ENCODE measurements at places on chromosomes 16 and 17.

DNA sequence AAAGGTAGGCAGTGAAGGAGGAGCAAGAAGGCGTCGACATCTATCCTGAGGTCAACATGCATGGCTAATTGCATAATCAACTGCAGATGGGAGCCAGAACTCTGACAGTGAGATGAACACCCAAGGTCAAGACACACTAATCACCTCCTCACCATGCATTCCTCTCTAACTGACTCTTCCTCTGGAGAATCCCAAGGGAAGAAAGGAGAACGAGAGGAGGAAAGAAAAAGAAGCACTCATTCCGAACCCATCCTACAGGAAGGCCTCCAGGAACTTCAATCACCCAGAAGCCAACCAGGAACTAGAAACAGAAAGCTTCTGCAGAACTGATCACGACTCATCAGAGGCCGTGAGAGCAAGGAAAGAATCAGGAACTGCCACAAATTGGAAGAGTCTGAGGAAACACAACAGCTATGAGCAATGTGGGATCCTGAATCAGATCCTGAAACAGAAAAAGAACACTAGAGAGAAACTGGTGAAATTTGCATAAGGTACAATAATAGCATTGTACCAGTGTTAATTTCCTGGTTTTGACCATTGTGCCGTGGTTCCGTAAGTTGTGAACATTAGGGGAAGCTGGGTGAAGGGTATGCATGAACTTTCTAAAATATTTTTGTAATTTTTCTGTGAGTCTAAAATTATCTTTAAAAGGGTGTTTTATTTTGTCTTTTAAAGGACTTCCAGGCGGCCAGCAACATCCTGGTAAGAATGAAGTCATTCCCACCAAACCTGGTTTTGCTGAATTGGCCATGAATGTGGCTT, 10.0 kb upstream of the BEAN1 start:
- peak; percentile 57 for DNase-seq

DNA sequence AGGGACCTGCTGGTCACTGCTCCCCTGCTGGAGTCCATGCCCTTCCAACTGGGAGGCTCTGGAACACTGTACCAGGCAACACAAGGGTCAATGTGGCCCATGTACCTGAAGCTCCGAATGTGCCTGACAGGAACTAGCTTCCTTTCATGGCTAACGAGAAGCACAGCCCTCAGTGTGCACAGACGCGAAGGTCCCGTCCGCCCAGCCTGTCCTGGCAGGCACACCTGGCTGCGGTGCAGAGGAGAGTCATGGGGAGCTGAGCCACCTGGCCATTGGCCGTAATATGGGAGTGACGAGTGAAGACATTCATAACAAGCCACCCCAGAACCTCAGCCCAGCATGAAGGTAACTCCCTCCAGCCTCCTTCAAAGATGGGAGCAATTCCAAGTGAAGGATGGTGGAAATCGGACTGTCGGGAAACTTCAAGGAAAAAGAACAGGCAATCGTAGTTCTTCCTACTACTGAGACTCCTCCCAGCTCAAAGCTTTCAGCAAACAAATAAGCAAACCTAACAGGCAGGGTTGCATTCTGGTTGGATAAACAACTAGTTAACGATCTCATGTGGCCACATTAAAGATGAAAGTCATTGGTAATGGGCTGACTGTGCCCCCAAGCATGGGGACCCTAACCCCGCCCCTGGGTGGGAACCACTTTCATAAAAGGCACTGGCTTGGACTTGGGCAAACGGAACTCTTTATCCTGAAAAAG, 13.2 kb downstream of the TMEM11 start:
- no peak for DNase-seq

DNA sequence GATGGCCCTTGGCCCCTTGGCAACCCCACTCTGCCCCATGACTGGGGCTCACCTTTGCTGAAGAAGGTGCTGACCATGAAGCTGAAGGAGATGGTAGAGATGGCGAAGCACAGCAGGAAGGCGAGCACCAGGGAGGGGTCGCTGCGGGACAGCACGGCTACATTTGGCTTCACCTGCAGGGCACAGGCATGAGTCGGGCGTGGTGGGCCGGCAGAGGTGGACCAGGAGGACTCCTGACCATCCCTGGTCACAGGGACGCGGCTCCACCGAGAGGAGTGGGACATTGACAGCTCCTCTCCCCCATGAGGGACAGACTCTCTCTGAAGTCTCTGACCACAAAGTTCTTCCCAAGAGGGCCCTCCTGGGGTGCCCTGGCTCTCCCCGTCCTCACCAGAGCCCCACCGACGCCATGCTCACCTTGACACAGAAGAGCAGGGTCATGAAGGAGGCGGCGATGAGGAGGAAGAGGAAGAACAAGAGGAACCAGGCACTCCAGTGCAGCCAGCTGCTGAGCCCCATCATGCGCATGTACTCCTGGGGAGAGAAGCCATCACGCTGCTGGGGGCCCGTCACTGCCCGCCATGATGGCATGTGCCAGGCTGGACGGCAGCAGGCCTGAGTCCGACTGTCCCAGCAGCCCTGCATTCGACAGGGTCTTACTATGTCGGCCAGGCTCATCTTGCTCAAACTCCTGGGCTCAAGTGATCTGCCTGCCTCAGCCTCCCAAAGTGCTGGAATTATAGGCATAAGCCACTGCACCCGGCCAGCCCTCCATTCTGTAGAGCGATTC, 23.1 kb downstream of the ABCA3 start:
- no peak for DNase-seq

GRCh38 chr16:56848955-56849689, 15.9 kb upstream of the SLC12A3 start:
- peak; percentile 47 for DNase-seq

GRCh38 chr17:64491034-64491860, 5.6 kb downstream of the POLG2 start:
- no peak for DNase-seq

- no peak for DNase-seq
Measured at GRCh38 chr16:46573008-46573833, 48.0 kb downstream of the SHCBP1 start.

GRCh38 chr17:50721194-50722010, 2.0 kb downstream of the LUC7L3 start:
- DNase-seq, result no peak

- no peak for DNase-seq
Measured at GRCh38 chr16:67853670-67854069, 6.2 kb upstream of the CENPT start.

DNA sequence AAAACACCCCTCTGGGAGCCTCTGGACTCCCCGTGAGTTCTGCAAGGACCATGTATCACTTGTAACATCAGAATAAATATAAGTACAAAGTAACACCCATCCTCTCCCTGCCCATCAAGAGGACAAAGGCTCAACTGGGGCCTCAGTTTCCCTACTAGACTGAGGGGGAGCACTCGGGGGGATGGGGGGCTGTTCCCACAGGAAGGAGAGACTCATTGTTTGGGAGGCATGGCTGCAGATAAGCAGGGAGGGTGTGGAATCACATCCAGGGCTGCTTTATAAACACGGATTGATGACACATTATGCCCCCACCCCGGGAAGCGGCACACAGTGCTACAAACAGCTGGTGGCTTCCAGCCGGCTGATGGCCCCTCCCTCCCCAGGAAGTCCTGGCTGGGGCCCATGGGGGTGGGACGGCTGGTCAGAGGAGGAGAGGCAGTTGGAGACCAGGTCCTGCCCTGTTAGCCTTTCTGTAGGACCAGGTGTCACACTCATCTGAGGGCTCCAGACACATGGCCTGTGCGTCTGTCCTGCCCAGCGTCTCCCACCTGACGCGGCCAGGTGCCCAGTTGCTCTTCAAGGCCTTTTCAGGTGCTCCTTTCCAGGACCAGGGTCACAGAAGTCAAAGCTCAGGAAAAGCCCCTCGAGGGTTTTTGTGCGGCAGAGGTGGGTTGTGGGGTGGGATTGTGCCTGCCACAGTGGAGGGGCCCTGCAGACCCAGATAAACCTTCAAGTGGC, 1.3 kb upstream of the MPG start:
- DNase-seq, result peak; percentile 37

DNA sequence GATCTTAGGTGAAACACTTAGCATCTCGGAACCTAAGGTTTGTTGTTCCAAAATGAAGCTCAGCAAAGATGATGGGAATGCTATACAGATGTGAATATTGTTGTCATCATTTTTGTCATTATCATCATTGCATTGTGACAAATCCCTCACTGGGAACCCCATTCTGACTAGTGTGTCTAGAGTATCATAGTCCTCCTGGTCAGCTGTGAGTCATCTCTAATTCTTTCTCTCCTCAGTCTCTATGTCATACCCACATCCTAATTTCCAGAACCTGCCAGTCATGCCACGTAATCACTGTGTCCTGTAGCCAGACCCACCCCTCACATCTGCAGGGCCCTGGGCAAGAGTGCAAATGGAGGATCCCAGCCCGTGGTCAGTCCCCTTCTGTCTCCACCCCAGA, 60.5 kb upstream of the CLEC3A start:
- DNase-seq, result no peak

DNA sequence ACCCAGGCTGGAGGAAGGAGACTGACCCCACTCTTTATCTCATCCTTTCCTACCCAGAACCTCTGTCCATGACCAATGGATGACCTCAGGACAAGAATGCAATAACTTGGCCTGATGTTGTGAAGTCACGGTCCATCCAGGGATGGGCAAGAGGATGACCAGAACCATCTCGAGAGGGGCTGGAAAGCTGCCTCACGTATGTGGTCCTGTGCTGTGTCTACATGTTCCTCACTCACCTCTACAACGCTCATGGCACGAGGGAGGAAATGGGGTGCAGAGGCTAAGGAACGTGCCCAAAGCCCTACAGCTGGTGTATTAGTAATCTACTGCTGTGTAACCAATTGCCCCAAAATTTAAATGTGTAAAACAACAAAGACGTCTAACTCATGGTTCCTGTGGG, 7.3 kb upstream of the KCTD5 start:
- no peak for DNase-seq

DNA sequence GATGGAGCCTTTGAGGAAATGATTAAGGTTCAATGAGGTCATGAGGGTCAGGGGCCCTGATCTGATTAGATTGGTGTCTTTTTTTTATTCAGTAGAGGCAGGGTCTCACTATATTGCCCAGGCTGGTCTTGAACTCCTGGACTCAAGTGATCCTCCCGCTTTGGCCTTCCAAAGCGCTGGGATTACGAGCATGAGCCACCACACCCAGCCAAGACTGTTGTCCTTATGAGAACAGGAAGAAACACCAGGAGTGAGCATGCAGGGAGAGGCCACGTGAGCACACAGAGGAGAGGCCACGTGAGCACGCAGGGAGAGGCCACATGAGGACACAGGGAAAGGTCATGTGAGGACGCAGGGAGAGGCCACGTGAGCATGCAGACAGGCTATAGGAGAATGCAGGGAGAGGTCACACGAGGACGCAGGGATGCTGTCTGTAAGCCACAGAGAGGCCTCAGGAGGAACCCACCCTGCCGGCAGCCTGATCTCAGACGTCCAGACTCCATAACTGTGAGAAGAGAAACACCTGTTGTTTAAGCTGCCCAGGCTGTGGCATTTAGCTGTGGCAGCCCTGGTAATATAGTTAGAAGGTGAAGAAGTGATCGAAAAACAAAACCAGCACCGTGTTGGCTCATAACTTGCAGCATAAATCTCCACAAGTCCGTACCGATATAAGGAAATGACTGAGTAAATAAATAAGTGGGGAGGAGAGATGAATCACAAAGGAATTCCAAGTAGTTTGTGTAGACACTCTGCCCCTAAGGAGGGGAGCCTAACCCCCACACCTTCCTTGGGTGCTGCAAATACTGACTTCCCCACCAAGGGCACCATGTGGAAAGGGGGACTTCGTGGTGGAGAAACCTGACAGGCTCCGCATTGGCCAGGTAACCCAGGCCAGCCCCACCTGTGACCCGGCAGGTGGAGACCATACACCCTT, 14.6 kb upstream of the CSNK1D start:
- no peak for DNase-seq

DNA sequence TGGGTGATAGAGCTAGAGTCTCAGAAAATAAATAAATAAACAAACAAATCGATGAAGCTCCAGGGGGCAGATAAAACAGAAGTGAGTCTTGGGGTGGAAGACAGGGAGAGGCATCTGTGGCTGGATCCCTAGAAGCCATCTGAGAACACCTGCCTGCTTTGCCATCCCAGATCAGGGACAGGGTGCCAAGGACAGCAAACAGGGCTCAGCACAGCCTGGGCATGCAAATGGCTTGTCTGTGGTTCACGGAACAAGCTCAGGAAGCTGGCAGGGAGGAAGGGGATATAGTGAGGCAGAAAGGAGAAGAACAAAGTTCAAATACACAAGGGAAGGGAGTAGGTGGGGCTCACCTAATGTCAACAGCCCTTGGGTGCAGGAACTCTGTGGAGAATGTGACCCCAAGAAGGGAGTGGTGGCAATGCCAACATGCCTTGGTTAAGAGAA, 27.5 kb downstream of the TRIM25 start:
- DNase-seq, result no peak

GRCh38 chr17:31425282-31426040, 34.0 kb downstream of the RAB11FIP4 start:
- no peak for DNase-seq

DNA sequence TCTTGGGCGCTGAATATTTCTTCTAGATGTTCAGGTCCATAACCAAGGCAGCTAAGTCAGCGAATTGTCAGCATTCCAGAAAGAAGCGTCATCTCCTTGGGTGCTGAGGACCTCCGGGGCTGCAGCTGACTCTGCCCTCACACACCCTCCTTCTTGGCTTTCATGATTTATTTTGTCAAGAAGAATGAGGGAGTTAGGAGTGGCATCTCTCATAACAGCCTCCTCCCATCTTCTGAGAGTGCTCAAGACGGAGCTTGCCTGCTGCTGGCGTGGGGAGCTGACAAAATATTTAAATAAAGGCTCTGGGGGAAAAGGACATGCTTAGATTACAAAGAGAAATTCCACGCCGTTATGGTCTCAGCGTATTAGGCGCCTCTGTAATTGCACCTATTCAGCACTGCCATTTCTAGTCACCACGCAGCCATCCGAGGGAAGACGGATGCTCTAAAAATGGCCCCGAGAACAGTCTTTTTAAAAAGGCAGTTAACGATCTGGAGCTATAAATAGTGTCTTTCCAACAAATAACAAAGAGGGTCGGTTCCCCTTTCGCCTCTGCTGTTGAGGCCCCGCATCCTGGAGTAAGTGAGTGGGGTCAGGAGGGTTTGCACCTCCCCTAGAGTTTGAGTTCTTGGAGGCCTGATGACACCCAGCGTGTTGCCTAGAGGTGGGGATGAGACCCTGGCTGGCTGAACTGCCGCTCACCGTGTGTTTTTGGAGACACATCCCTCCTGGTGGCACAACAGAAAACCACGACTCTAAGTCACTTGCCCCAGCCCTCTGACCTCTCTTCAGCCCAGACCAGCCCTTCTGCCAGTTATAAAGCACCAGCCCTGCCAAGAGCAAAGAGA, 187.0 kb downstream of the CCDC182 start:
- no peak for DNase-seq

- no peak for DNase-seq
Measured at GRCh38 chr16:14672403-14672971, 21.6 kb downstream of the PLA2G10 start.

GRCh38 chr16:28193530-28194423, 18.0 kb downstream of the XPO6 start:
- peak; percentile 87 for DNase-seq

- no peak for DNase-seq
Measured at GRCh38 chr17:45289301-45290268, 27.2 kb downstream of the MAP3K14 start.

GRCh38 chr17:50697663-50698272, 9.9 kb downstream of the ANKRD40 start:
- DNase-seq, result no peak
